Body of pancreas (tissue), 4 donors: ENCODE measurements at places on chromosomes 1 and 21. TPM values are rescaled to one million over a fixed set of nuclear protein-coding genes. Genes with fewer than 3 reads are reported as not detected.

PHLDA3 gene
- 25.2 TPM for total RNA-seq

- H3K36me3 ChIP-seq: no peaks in the 10 kb centered on the region
- H3K4me1 ChIP-seq: no peaks in the 10 kb centered on the region
- H3K4me3 ChIP-seq: no peak overlapping the region
- no peak overlapping the region for H3K27ac ChIP-seq
These were observed 3.9 kb downstream of the CD1B start for GRCh38 chr1:158327481-158327880.

- DNase-seq: no peak
- H3K36me3 ChIP-seq: no peaks in the 10 kb centered on the region
- no peaks in the 10 kb centered on the region for H3K4me1 ChIP-seq
- no peak overlapping the region for H3K27ac ChIP-seq
- H3K27me3 ChIP-seq: no peaks in the 10 kb centered on the region
- no peak overlapping the region for H3K4me3 ChIP-seq
These were observed 37.9 kb downstream of the ETNK2 start for GRCh38 chr1:204113896-204114295.

DNA sequence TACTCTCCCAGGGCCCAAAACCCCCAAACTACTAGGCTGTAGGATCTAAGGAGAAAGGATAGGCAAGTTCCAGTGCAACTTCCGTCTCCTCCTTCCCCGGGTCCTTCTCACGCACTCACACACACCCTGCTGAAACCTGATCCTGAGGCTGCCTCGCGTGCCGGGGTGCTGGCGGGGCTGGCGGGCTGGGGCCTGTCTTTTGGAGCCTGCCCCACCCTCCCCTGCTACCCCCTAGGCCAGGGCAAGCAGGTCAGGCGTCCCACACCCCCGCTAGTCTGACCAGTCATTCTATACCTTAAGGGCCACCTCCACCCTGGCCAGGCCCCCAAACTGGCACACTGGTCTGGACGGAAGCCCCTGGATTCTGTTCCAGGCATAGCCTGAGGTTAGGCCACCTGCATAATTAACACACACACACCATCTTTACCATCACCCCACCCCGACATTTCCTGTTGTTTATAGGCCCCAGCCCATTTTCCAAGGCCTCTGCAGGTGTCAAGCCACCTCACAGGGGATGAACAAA is 48.3 kb upstream of the ARTN start:
- H3K4me1 ChIP-seq: no peaks in the 10 kb centered on the region
- H3K27me3 ChIP-seq: no peaks in the 10 kb centered on the region
- DNase-seq: no peak
- no peak overlapping the region for H3K27ac ChIP-seq
- H3K36me3 ChIP-seq: no peaks in the 10 kb centered on the region
- H3K4me3 ChIP-seq: no peak overlapping the region

DNA sequence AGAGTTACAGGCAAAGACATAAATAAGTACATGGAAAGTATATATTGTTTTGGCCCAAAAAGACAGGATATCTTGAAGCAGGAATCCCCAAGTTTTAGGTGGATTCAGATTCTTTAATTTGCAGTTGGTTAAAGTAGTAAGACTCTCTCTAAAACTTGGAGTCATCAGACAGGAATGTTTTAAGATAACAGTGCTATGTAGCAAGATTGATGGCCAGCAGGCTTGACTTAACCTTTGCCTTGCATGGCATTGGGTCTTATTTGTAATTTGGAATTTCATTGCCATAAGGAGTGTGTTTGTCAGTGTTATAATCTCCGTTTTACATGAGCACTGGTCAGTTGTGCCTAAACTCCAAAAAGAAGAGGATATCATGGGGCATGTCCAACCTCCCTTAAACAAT is 727.6 kb upstream of the CHRM3 start:
- no peak overlapping the region for H3K4me3 ChIP-seq
- no peak overlapping the region for H3K27ac ChIP-seq
- no peak for DNase-seq
- H3K4me1 ChIP-seq: no peaks in the 10 kb centered on the region
- H3K27me3 ChIP-seq: no peaks in the 10 kb centered on the region
- H3K36me3 ChIP-seq: no peaks in the 10 kb centered on the region

GRCh38 chr1:185560760-185561159 is 173.4 kb upstream of the HMCN1 start:
- H3K4me1 ChIP-seq: peaks cover 9% of the 10 kb centered on the region
- H3K27me3 ChIP-seq: no peaks in the 10 kb centered on the region
- no peaks in the 10 kb centered on the region for H3K36me3 ChIP-seq

- no peak overlapping the region for H3K4me3 ChIP-seq
- H3K36me3 ChIP-seq: no peaks in the 10 kb centered on the region
- peaks cover 29% of the 10 kb centered on the region for H3K4me1 ChIP-seq
- no peak overlapping the region for H3K27ac ChIP-seq
These were observed 46.2 kb downstream of the COLGALT2 start for GRCh38 chr1:183991348-183991747.

GRCh38 chr1:10794724-10795275 is 1.6 kb downstream of the CASZ1 start:
- no peak overlapping the region for H3K27ac ChIP-seq
- H3K4me1 ChIP-seq: peaks cover 32% of the 10 kb centered on the region
- H3K4me3 ChIP-seq: peak overlapping the region; percentile 51

DNA sequence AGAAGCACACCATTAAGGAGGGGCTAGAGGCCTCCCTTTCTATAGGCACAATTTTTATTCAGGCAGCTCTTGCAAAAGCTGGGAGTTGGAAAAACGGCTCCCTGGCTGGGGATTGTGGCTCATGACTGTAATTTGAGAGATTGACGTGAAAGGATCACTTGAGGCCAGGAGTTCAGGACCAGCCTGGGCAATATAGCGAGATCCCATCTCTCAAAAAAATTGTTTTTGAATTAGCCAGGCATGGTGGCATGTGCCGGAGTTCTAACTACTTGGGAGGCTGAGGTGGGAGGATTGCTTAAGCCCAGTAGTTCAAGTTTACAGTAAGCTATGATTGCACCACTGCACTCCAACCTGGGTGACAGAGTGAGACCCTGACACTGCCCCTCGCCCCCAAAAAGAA is 23.9 kb upstream of the NRDC start:
- no peak overlapping the region for H3K27ac ChIP-seq
- no peaks in the 10 kb centered on the region for H3K27me3 ChIP-seq
- DNase-seq: no peak
- no peak overlapping the region for H3K4me3 ChIP-seq
- no peaks in the 10 kb centered on the region for H3K4me1 ChIP-seq

GRCh38 chr21:28142697-28143096 is 850.0 kb downstream of the LTN1 start:
- H3K4me3 ChIP-seq: no peak overlapping the region
- no peak overlapping the region for H3K27ac ChIP-seq
- H3K27me3 ChIP-seq: no peaks in the 10 kb centered on the region
- no peaks in the 10 kb centered on the region for H3K36me3 ChIP-seq
- no peak for DNase-seq

- H3K4me1 ChIP-seq: peaks cover 90% of the 10 kb centered on the region
- peak; percentile 24 for DNase-seq
These were observed 6.3 kb downstream of the ARID1A start for GRCh38 chr1:26701995-26702679.

DNA sequence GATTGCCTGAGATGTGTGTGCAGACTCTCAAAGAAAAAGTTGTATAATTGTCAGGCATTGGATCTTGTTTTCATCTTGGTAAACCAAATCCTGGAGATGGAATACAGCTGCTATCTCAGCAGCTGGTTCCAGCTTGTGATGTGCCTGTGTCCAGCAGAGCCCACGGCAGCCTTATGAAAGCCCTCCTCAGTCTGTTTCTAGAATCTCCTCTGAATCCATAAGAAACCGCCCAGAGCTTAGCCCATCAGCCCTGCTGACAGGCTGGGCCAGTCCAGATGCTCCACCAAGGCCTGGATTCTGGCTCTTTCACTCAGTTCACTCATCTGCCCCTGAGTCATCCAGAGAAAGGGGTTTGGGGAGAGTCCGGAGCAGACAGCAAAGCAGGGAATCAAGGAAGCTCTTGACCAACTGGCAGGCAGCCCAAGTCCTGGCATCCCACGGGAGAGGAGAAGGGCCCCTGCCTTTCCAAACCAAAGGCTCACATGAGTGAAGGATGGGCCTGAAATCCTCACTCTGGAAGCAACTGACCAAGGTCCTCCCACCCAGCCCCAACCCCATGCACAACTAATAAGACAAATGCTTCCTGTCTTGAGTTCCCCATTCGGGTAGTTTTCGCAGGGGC is 45.7 kb downstream of the NAV1 start:
- DNase-seq: no peak
- H3K36me3 ChIP-seq: no peaks in the 10 kb centered on the region
- H3K4me3 ChIP-seq: no peak overlapping the region
- no peaks in the 10 kb centered on the region for H3K4me1 ChIP-seq
- no peak overlapping the region for H3K27ac ChIP-seq
- no peaks in the 10 kb centered on the region for H3K27me3 ChIP-seq

- H3K4me1 ChIP-seq: peaks cover 1% of the 10 kb centered on the region
- no peak overlapping the region for H3K4me3 ChIP-seq
- H3K36me3 ChIP-seq: no peaks in the 10 kb centered on the region
These were observed 37.1 kb downstream of the JUN start for GRCh38 chr1:58746757-58747156.

GRCh38 chr21:36171336-36171735 is 14.7 kb downstream of the DOP1B start:
- H3K27ac ChIP-seq: peak overlapping the region; percentile 16
- no peaks in the 10 kb centered on the region for H3K27me3 ChIP-seq
- H3K4me3 ChIP-seq: no peak overlapping the region
